Activated CD4-positive, alpha-beta memory T cell treated with anti-CD3 and anti-CD28 coated beads for 36 hours (primary cell): ENCODE measurements at places on chromosomes 12 and 14. TPM values are rescaled to one million over a fixed set of nuclear protein-coding genes. Genes with fewer than 3 reads are reported as not detected.

TMEM132D gene
- not detected for total RNA-seq

TSPAN8 gene
- total RNA-seq: not detected

GRCh38 chr12:4849115-4849541, 60.6 kb upstream of the KCNA1 start:
- no peak overlapping the region for H3K27ac ChIP-seq
- no peak for DNase-seq
- no peaks in the 10 kb centered on the region for H3K36me3 ChIP-seq
- no peaks in the 10 kb centered on the region for H3K4me1 ChIP-seq

GRCh38 chr12:632102-632696, 31.0 kb downstream of the NINJ2 start:
- no peak overlapping the region for H3K4me3 ChIP-seq
- H3K36me3 ChIP-seq: no peaks in the 10 kb centered on the region
- peaks cover 23% of the 10 kb centered on the region for H3K4me1 ChIP-seq
- no peaks in the 10 kb centered on the region for H3K27me3 ChIP-seq

DNA sequence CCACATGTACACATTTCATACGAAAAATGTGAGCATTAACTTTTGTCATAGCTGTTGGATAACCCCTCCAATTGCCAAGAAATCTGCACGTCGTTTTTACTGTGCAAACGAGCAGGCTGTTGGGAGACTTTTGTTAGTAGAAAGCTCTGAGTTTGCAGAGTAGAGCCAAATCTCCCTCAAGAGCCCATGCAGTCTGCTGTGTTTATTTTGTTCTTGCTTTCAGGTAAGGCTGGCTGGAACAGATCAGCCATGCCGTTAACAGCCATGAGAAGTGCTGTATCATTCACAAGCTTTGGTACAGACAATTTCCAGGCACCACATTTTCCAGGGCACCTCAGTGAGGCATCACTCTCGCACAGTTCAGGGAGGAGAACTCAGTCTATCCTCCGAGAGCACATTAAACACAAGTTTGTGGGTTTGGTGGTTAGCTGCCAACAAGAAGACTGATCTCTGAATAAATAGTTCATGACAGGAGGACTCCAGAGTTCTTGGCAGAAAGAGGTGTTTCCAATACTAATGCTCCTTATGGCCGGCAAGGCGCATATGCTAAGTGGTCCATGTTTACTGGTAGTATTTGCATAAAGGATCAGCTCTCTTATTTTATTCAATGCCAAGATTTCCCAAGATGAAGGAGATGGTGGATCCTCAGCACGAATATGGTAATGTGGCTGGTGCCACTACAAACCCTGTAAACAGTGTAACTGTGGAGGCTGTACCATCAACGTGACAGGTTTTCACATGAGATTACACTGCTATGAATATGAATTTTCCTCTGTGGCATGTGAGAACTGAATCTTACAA, 30.3 kb upstream of the PELI2 start:
- DNase-seq: no peak
- peaks cover 13% of the 10 kb centered on the region for H3K27me3 ChIP-seq
- H3K36me3 ChIP-seq: no peaks in the 10 kb centered on the region
- H3K4me1 ChIP-seq: no peaks in the 10 kb centered on the region
- no peak overlapping the region for H3K27ac ChIP-seq

- peaks cover 19% of the 10 kb centered on the region for H3K36me3 ChIP-seq
- peaks cover 4% of the 10 kb centered on the region for H3K4me1 ChIP-seq
- DNase-seq: no peak
- H3K4me3 ChIP-seq: no peak overlapping the region
- no peak overlapping the region for H3K27ac ChIP-seq
These were observed 8.5 kb upstream of the SOCS2 start for GRCh38 chr12:93563807-93564538.

DNA sequence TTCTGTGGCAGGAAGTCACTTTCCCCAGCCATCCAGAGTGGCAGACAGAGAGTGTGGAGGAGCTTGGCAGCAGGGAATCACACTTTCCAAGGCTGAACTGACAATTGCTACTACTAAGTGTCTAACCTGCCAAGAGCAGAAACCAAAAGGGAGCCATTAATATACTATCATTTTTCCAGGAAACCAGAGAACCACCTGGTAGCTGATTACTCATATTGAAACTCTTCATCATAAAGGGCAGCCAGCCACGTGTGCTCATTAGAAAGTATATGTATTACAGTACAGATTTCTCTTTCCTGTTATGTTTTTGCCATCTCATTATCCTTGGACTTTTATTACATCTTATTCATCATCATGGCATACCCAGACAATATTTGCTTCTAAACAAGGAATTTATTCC, 374.9 kb downstream of the GXYLT1 start:
- no peaks in the 10 kb centered on the region for H3K4me1 ChIP-seq
- H3K4me3 ChIP-seq: no peak overlapping the region
- no peak for DNase-seq
